ENCODE measurements at places on chromosomes 1 and 21.

DNA sequence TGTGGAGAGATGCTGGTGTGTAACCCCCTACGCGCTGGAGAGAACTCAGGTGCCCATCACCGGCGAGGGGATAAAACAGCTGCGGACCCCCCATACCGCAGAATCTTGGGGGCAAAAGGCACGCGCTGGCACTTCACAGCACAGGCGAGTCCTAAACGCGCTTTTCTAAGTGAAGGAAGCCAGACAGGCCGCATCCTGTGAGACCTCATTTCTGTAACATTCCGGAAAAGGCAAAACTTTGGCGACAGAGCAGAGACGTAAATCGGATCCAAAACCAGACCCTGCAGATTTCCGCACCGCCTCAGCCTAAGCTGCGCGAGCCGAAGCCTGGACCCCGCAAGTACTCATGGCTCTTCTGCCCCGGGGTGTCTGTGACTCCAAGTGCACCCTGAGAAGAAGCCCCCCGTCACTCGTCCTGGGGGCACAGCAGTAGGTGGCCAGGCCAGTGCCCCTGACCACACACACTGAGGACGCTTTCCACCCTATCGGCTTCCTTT is 60.9 kb downstream of the SLX9 start:
- DNase-seq = no peak

GRCh38 chr1:243435836-243436235 is 180.0 kb downstream of the SDCCAG8 start:
- DNase-seq = no peak

GRCh38 chr1:94609619-94610018 is 68.1 kb upstream of the F3 start:
- no peak for DNase-seq

GRCh38 chr1:54609301-54609921 is 13.9 kb downstream of the FAM151A start:
- no peak for DNase-seq

GRCh38 chr21:34035619-34036354 is 37.6 kb upstream of the MRPS6 start:
- no peak for DNase-seq

DNA sequence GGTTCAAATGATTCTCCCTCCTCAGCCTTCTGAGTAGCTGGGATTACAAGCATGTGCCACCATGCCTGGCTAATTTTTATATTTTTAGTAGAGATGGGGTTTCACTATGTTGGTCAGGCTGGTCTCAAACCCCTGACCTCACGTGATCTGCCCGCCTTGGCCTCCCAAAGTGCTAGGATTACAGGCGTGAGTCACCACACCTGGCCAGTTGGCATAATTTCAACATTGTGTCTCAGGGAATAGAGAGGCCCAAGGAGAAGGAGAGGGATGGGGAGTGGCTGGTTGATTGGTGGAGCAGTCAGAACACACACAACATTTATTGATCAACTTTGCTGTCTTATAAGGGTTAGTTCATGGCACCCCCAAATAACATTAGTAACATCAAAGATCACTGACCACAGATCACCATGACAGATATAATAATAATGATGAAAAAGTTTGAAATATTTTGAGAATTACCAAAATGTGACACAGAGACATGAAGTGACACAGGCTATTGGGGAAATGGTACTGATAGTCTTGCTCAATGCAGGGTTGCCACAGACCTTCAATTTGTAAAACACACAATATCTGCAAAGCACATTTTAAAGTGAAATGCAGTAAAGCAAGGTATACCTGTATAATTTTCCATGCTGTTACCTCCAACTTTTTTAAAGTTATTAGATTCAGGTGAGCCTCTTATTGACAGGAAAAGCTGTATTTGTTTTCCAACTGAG is 15.8 kb upstream of the CYB5R1 start:
- DNase-seq = no peak

DNA sequence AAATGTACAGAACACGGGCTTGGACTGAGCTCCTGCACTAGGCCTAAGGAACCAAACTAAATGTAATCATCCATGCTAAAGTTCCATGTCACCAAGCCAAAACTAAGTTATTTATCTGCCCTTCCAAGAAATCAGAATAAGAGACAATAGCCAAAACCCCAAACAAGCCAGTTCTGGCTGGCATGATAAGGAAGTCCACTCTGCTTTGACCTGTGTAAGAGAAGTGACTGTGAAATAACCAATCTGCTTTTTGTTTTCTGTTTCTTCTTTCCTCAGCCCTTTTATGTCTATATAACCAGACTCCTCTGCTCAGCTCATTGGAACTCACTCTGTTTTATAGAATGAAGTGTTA is 15.1 kb downstream of the PLPPR5 start:
- DNase-seq = no peak

DNA sequence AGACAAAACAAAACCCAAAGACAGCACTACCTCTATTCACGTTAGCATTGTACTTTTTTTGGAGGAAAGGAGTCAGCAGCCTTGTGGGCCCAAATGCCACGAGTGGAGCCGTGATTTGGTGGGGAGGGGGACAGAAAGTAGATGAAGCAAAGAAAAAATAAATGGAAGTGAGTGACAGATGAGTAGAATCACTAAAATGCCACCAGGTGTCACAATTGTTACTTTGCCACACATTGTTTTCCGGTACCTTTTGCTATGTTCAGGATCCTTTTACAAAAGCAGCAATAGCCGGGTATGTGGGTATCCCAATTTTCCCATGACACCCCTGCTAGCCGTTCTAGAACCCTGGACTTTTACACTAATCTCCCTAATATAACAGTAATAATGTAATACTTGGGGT is 85.0 kb upstream of the AK4 start:
- no peak for DNase-seq

DNA sequence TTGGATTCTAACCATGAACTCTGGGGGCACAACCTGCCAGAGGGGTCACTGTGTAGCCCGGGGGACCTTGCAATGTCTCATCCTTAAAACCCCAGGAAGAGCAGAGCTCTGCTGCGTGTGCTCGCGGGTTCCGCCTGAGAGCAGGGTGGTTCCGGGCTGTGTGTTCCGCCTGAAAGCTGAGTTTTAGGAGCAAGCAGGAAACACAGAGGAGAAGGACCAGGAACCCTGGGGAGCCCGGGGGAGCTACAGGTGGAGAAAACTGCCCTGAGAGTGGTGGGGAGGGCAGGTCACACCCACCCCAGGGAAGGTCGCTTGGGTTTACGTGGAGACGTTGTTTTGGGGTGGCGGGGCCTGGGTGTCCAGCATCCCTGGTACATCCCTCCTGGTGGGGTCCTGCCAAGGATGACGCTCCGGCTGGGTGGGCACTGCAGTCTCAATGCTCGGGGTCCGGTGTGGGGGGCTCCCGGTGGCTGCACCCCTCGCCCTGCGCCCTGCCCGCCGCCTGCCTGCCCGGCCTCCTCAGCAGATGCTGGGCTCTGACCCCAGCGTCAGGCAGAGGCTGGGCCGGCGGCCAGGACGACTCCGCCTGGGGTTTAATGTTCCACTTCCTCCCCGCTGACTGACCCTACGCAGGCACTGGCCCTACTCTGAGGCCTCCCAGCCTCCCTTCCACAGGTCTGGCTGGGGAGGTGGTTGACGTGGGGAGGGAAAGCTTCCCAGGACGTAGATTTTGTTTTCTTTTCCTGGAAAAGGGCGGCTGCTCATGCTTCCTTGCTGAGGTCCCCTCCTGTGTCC is 17.3 kb upstream of the C1orf159 start:
- no peak for DNase-seq

- no peak for DNase-seq
These were observed 50.5 kb downstream of the MTF2 start for GRCh38 chr1:93129507-93130099.

- DNase-seq = no peak
These were observed 18.0 kb downstream of the COLGALT2 start for GRCh38 chr1:184019506-184019905.

DNA sequence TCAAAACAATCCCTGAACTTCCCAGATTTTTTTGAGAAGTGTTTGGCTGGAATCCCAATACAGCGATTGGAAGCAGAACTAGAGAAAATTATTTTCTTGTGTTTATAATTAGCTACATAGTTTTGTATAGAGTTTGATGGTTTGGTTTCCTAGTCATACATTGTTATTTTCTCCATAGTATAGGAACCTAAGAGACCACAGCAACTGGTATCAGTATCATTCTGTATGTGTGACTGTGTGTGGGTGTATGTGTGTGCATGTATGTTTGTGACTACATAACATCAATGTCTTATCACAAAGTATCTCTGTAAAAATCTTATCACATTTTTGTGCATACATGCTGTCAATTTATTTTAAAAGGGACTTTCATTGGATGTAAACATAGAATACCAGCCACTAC is 780.5 kb downstream of the MRPL39 start:
- DNase-seq = no peak

DNA sequence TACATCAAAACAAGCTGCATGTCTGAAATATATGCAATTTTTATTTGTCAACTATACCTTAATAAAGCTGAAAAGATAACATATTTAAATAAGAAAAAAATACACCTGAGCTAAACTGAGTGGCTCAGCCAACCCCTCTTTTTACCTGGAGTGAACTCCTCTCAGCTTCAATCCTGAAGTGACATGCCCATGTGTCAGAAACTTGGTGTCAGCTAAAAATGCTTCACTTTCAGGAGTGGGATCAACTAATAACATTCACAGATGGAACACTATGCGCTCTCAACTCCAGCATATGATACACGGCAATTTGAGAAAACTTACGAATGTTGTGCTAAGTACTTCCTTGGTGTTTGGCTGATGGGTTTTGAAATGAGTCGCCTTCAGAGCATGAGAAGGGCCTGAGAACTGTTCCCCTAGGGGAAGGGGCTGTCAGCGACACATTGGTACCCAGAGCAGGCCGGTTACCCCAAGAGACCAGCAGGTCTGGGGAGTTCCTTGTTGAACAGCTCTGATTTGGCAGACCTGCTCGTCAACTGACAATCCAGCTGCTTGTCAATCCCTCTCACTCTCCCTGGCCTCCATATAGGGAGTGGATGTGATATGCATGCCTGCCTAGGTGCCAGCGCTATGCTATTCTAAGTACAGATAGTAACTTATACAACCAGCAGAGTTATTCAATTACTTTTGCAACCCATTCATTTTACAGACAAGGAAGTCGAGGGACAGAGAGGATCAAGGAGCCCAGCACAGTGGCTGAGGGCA is 267.7 kb downstream of the PCP4 start:
- DNase-seq = no peak

GRCh38 chr1:158115126-158115525 is 65.6 kb upstream of the CD1D start:
- DNase-seq = no peak

GRCh38 chr1:49086327-49086726 is 309.6 kb upstream of the BEND5 start:
- DNase-seq = no peak

- DNase-seq = no peak
These were observed 559.7 kb upstream of the CAMK1G start for GRCh38 chr1:209023790-209024189.

GRCh38 chr1:222769971-222770620 is 33.1 kb downstream of the FAM177B start:
- no peak for DNase-seq

- DNase-seq = no peak
These were observed 242.7 kb upstream of the JUN start for GRCh38 chr1:59026472-59026948.

- no peak for DNase-seq
These were observed 5.8 kb downstream of the FAM43B start for GRCh38 chr1:20558191-20558590.

DNA sequence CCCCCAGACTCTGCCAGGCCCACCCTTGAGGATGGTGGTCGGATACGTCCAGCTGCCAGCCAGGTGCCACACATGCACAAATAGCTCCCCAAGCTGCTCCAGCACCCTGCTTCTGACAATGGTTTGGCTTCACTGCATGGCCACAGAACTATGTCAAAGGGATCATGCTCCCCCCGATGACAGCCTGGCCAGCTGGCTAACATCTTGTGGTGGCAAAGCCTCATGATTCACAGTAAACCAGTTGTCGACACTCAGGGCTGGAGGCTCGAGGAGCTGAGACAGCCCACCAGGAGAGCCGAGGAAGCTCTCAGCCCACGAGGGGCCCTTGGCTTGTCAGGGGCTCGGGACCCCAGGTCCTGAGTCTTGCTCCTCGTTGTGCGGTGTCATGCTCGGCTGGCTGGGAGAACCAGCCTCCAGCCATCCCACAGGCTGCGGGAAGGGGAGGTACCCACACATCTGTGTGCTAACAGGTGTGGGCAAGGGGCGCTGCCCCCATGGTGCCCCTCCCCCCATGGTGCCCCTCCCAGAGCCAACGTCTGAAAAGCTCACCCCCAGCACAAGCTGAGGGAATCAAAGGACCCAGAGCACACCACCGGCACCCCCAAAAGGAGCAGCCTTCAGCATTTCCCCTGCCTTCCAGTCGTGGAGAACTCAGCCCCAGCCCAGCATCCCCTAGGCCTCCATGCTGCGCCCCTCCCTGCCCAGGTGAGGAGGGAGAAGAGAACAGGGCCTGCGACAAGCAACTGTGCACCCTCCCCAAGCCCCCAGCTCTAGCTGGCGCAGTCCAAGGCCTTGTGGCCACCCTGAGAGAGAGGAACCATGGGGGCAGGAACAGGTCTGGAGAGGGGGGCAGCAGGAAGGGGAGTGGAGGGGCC is 41.2 kb downstream of the KIF21B start:
- no peak for DNase-seq

DNA sequence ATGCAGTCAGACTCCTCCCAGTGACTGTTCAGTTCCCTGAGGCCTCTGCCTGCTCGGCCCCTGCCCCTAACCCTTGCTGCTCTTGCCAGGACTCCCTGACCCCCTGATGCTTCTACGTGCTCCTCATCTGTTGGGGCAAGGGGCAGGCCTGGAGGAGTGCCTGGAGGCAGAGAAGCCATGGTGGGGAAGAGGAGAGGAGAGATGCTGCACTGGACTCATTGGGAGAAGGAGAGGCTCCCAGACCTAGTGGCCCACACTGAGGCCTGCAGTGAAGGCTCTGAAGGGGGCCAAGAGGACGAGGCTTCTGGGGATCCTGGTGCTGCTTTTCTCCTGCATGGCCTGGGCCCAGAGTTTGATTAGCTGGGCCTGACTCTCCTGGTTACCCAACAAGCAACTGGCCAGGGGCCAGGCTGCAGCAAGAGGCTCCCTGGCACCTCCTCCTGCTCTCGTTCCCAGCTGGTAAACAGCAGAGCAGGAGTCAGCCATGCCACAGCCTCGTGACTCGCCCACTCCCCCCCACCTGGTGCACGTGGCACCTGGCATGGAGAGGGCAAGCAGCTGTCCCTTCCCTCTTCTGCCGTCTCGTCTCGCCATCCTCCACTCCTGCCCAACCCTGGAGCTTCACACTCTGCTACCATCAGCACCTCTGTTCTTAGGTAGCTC is 847 bp upstream of the RORC start:
- DNase-seq = no peak

GRCh38 chr1:219385787-219386427 is 212.2 kb downstream of the LYPLAL1 start:
- DNase-seq = peak; percentile 49
